Activated CD4-positive, alpha-beta T cell treated with anti-CD3 and anti-CD28 coated beads for 1 hour (primary cell): ENCODE measurements at places on chromosomes 13 and 19.

GRCh38 chr13:52345631-52346251, 60.2 kb downstream of the THSD1 start:
- no peak for DNase-seq

- DNase-seq, result peak; percentile 31
Observed at GRCh38 chr19:42076380-42076944, 496 bp downstream of the ZNF574 start.

GRCh38 chr13:94712287-94712811, at the start of gene SOX21:
Gene SOX21 (minus strand): TSS chr13:94712545. CDS start chr13:94712049, 496 bp downstream.
- DNase-seq, result no peak

DNA sequence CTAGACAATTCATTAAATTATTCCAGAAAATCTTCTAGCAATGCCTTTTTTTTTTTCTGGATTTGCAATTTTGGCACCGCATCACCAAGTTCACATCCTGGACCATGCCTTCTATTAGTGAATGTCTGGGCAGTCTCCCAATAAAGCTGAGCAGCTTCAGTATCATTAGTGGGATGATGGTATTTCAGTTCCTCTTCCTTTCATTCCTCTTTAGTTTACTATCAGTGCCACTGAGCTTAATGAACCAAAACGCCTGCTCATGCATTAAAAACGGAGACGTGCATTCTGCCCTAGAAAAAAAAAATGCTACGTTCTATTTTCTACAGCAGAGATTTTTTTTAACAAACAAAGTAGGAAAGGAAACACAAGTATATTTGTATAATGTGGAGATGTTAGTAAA, 343.0 kb downstream of the PCDH9 start:
- DNase-seq, result no peak

GRCh38 chr13:27372896-27373295, 51.5 kb upstream of the GTF3A start:
- DNase-seq, result no peak

GRCh38 chr19:4443966-4444764, 13.4 kb downstream of the UBXN6 start:
- DNase-seq, result no peak
